ENCODE measurements at places on chromosomes 11 and 22. TPM values are rescaled to one million over a fixed set of nuclear protein-coding genes. Genes with fewer than 3 reads are reported as not detected.

GRCh38 chr22:21982338-21982965 is at the start of gene TOP3B:
TSS of gene TOP3B (minus strand) at chr22:21982787. CDS start at chr22:21975709, 7,078 bp downstream.
- DNase-seq = peak; percentile 87
- peaks cover 12% of the 10 kb centered on the region for H3K4me1 ChIP-seq
- H3K36me3 ChIP-seq = peaks cover 9% of the 10 kb centered on the region
- peak within 1 kb of the TSS; percentile 63 for H3K27ac ChIP-seq

DNA sequence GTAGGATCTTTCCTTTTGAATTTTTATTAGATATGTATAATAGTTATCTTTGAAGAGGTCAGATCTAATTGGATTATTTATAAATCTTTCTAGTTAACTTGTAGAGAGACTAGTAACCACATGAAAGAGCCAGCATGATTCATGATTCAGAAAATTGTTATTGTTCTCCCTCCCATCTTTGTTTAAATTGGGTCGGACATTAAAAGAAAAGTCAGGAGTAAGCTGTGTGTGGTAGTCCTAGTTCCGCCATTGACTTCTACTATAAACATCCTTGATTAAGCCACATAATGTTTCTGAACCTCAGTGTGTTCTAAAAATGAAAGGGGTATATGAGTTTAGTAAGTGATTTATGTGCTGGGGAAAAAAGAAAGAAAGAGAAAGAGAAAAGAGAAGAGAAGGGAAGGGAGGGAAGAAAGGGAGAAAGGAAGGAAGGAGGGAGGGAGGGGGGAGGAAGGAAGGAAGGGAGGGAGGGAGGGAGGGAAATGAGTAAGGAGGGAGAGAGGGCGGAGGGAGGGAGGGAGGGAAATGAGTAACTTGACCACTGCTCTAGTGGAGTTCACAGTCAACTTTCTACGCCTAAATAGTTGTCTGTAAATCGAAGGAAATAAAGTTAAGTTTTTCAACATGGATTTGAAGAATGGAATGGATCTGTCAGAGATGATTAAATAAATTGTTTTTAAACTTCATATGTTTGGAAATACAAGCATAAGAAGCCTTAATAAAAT is 32.9 kb downstream of the SIK2 start:
- no peaks in the 10 kb centered on the region for H3K4me1 ChIP-seq
- DNase-seq = no peak
- H3K27me3 ChIP-seq = no peaks in the 10 kb centered on the region
- no peaks in the 10 kb centered on the region for H3K36me3 ChIP-seq
- peak overlapping the region; percentile 75 for H3K27ac ChIP-seq

GRCh38 chr22:22877523-22878210 is 9.9 kb upstream of the IGLL5 start:
- DNase-seq = peak; percentile 63
- peaks cover 6% of the 10 kb centered on the region for H3K27me3 ChIP-seq
- H3K27ac ChIP-seq = no peak overlapping the region

- H3K4me1 ChIP-seq = no peaks in the 10 kb centered on the region
- H3K36me3 ChIP-seq = no peaks in the 10 kb centered on the region
- no peak overlapping the region for H3K27ac ChIP-seq
- peaks cover 7% of the 10 kb centered on the region for H3K27me3 ChIP-seq
- H3K4me3 ChIP-seq = no peak overlapping the region
These were observed 176.4 kb downstream of the KIRREL3 start for GRCh38 chr11:126824035-126824607.

Gene CSF2RB
- 1.8 TPM for total RNA-seq
